ENCODE measurements at places on chromosomes 6 and 20.

GRCh38 chr6:110037726-110038295, 59.7 kb downstream of the GPR6 start:
- DNase-seq = no peak

DNA sequence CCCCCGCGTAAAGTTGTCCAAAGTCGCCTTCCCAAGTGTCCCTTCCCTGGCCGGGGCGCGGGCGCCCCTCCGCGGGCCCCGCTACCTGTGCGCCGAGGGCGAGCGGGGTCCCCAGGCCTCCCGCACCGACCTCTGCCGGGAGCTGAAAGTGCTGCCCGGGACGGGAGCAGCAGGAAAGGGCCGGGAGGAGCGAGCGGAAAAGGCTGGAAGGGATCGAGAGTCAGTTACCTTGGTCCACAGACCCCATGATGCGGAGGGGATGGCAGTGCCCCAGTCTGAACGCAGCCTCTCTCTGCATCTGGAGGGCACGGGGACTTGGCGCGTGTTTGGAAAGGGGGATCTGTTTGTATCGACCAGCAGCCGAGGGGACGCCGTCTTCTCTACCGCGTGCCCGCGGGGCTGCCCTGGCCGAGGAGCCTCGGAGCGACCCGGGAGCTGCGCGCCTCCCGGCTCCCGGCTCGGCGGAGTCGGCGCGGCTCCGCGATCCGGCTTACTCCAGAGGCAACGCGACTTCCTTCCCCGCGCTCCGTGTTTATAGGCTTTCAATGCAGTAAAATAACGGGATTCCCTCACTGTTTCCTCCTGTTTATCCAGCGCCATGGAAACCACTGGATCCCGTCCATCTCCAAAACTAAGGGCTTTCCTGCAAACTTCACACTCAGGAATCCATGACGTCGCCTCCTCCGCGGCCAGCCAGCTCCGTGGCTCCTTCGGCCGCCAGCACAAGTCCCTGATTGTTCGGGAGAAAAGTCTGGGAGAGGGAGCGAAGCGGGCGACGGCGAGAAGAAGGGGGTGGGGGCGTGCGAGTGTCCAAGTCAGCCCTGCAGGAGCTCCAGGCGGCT, 20.0 kb upstream of the NFATC2 start:
- DNase-seq = no peak

- no peak for DNase-seq
Observed at GRCh38 chr6:100774681-100775080, 106.4 kb downstream of the ASCC3 start.

- DNase-seq = no peak
Observed at GRCh38 chr6:170095273-170095981, 195.5 kb downstream of the DLL1 start.

GRCh38 chr20:38769376-38770295, 21.4 kb downstream of the ACTR5 start:
- DNase-seq = no peak

All from activated CD4-positive, alpha-beta T cell treated with anti-CD3 and anti-CD28 coated beads, Interleukin-2, amount 50 U/mL, for 4 hours (primary cell).